ENCODE measurements at places on chromosomes 5 and 9. TPM values are rescaled to one million over a fixed set of nuclear protein-coding genes. Genes with fewer than 3 reads are reported as not detected.

Gene GPR150
- not detected for polyA plus RNA-seq

Gene BTNL9
- polyA plus RNA-seq = 1.8 TPM

- DNase-seq = no peak
Measured at GRCh38 chr5:139186261-139186660, 11.9 kb downstream of the SIL1 start.

GRCh38 chr5:133267601-133268000 is 215.8 kb downstream of the HSPA4 start:
- DNase-seq = no peak

DNA sequence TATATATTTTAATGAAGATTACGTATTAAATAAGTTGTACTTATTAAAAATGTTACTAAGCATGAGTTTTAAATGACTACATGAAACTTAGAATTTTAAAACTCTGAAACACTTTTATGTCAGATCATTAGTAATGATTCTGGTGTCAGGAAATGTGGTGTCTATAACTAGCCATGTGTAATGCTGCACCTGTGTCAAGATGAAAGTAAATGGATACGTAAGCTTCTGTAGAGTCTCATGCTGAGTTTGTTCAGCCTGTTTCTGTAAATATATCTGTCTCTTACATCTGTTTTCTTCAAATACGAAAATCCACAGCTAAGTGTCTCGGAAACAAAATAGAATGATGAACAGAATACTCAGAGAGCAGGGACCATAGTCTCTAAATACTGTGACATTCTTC is 278.0 kb upstream of the SMC2 start:
- DNase-seq = no peak

GRCh38 chr9:118651511-118651910 is 717.7 kb downstream of the BRINP1 start:
- DNase-seq = no peak

DNA sequence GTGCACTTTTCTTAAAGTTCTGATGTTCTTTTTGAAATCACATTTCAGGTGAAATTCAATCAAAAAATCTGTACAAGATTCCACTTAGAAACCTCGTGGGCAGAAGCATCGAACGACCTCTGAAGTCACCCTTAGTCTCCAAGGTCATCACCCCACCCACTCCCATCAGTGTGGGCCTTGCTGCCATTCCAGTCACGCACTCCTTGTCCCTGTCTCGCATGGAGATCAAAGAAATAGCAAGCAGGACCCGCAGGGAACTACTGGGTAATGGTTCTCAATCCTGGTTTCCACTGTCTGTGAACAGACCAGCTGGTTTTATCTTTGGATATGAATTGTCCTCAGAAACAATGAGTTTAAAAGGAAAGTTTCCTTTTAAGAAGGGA is 8.1 kb upstream of the SLC2A8 start:
- no peak for DNase-seq

DNA sequence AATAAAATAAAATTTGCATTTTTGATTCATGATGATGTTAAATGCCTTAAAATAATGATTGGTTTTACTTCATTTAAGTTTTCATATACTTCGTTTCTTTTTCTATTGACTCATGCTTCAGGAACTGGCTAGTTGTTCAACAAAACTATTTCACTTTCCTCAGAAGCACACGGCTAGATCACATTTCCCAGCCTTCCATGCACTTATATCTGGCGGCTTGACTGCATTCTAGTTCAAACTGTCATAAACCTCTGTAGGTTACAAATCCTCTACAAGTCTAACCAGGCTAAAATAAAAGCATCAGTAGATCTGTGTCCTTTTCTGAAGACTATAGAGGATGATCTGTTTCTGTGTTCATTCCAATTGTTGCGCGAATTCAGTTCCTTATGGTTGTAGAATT is 46.3 kb upstream of the CNTLN start:
- no peak for DNase-seq

GRCh38 chr5:59887274-59887673 is 6.3 kb downstream of the PDE4D start:
- no peak for DNase-seq

All from A549 (cell line).